ENCODE measurements at places on chromosomes 4 and X.

DNA sequence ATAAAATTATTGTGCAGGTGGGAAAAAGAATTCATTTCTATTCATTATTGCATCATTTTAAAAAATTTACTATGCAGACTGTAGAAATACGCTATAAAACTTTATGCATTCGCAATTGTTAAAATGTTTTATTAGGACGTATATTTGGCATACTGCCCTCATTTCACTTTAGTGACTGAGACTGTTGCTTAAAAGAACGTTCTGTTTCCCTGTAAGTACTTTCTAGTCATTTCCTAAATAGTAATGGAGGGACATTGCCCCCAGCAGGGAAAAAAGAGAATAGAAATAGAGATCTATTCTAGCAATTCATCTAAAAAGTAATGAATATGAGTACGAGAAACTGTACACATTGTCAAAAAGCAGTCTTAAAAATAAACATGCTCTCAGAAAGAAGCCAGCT lies 1295.8 kb upstream of the TENM3 start:
- no peak for DNase-seq

GRCh38 chr4:177802162-177802561 lies 359.9 kb upstream of the AGA start:
- DNase-seq, result no peak

DNA sequence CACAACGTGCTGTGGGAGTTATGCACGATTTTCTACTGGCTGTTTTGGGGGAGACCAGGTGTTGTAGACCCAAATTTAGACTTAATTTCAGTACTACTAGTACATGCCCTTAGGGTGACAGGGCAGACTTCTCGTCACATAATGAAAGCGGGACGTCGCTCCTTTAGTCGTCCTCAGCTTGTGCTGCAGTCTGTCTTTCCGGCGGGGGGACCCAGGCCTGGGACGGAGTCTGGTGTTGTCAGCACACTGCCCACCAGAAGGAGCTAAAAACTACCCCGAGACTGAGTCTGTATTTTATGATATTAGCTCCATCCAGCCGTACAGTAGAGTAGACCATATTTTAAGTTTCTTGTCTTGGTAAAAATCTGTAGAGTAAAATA lies 35.5 kb downstream of the NOP14 start:
- DNase-seq, result no peak

GRCh38 chr4:1226144-1226481 lies 22.8 kb downstream of the CTBP1 start:
- no peak for DNase-seq

DNA sequence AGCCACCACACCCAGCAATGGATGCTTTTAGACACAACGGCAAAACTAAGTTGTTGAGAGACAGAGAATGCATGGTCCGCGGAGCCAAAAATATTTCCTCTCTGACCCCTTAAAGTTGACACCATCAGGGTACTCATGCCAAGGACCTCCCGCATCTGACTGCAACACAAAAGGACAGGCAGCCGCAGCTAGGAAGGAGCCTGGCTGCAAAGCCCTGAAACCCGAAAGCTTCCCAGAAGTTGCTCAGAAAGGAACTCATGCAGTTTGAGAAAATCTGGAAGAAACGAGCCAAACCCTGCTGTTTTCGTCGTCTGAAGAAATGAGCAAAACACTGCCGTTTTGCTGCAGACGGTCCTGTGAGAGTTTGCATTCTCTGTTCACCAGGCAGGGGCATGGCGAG lies 16.5 kb downstream of the DHRSX start:
- DNase-seq, result no peak

- DNase-seq, result no peak
Measured at GRCh38 chrX:125293850-125294780, 25.6 kb upstream of the TEX13C start.

DNA sequence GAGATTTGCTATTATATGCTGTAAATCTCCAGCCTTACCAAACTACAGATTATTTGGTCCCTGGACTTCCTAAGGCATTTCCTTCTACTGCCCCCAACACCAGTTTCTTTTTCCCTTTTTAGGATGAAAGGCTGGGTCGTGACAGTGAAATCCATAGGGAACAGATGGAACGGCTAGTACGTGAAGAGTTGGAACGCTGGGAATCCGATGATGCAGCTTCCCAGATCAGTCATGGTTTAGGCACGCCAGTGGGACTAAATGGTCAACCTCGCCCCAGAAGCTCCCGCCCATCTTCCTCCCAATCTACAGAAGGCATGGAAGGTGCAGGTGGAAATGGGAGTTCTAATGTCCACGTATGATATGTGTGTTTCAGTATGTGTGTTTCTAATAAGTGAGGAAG lies 67.9 kb downstream of the PKD2 start:
- DNase-seq, result no peak

- DNase-seq, result no peak
Measured at GRCh38 chr4:99715286-99715685, 57.7 kb upstream of the C4orf54 start.

DNA sequence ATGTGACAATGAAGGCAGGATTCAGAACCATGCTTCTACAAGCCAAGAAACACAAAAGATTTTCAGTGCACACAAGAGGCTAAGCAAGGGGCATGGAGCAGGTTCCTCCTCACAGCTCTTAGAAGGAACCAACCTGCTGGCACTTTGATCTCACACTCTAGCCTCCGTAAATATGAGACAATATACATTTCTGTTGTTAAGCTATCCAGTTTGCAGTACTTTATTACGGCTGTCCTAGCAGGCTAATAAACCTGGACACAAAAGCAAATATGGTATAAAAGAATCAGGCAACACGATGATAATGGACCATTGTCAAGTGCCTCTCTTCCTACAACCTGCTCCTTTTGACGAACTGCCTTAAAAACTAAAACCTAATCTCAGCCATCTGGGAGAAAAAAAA lies 114.5 kb downstream of the ZAR1 start:
- no peak for DNase-seq

DNA sequence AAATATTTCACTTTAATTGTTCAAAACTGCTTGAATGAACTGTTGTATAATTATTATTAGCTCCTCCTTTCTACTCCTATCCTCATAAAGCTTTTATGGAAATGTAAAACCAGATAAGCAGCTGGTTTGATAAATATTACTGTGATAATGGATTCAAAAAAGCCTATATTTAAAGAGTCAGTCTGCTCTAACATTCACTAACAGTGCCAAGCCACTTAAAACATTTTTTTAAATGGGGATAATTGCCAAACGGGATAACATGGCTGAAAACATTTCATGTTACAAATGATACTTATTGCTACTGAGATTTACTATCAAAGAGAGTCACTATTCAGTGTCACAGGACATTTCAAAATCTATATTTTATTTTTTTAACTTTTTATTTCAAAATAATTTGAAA lies 17.4 kb downstream of the ARHGAP24 start:
- DNase-seq, result no peak

GRCh38 chr4:80266253-80266901 lies at the start of gene FGF5:
TSS of gene FGF5 (plus strand) at chr4:80266664. CDS start at chr4:80266825, 161 bp downstream.
- DNase-seq, result peak; percentile 77

DNA sequence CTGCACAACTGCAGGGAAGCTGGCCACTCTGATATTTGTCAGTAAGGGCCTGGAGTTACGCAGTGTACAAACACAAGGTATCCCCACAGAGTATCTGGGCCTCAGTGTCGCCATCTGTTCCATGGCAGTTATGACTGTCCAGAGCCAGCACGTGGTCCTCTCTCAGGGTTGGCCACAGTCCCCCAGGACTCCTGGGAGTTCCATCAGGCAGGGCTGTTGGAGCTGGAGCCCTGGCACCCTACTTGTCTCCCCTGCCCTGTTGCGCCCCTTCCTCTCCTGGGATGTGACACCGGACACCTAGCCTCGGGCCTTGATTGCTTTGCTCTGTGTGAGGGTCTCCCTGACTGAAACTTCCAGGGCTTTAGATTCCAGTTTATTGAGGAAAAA lies 8.4 kb downstream of the HTRA3 start:
- no peak for DNase-seq

- no peak for DNase-seq
Measured at GRCh38 chr4:89109841-89110540, 1.3 kb upstream of the TIGD2 start.

DNA sequence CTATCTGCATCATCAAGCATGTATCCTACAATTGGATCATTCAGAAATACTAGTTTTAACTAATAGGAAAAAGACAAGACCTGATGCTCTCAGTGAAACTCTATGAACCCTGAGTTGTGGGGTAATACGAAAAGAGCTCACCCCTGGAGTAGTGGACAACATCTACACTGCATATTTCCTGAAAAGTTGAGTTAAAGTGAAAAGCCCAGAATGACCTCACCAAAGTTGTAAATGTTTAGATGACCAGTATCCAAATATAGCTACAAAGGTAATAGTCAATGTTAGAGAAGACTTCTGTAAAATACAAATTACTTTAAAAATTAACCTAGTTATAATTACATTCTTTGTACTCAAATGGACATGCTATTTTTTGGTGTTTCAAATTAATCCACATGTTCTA lies 52.8 kb upstream of the SRPX start:
- no peak for DNase-seq

GRCh38 chrX:31331015-31331414 lies 259.2 kb upstream of the FTHL17 start:
- DNase-seq, result no peak

DNA sequence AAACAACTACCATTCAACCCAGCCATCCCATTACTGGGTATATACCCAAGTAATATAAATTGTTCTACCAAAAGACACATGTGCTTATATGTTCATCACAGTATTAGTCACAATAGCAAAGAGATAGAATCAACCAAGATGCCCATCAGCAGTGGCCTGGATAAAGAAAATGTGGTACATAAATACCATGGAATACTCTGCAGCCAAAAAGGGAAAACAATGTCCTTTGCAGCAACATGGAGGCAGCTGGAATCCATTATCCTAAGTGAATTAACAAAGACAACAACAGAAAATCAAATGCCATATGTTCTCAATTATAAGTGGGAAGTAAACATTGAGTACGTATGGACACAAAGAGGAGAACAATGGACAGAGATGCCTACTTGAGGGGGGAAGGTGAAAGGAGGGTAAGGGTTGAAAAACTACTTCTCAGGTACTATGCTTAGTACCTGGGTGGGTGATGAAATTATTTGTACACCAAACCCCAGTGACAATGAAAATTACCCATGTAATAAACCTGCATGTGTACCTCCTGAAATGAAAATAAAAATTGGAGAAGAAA lies 632.1 kb upstream of the AADAT start:
- no peak for DNase-seq

GRCh38 chrX:48958635-48959094 lies 1.3 kb upstream of the OTUD5 start:
- peak; percentile 28 for DNase-seq

DNA sequence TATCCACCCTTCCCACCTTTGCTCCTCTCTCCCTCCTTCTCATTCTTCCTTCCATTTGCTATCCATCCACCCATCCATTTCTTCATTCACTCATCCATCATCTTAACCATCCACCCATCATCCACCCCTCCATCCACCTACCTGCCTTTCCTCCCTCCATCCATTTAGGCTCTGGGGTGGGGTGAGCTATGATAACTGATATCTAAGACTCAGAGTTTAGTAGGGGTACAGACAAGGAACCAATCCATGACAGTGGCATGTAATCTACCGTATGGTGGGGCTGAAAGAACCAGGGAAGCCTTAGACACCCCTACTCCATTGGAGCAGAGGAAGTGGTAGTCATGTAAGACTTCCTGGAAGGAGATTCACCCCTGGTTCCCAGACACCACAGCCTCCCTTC lies 23.2 kb downstream of the PSAPL1 start:
- DNase-seq, result no peak

DNA sequence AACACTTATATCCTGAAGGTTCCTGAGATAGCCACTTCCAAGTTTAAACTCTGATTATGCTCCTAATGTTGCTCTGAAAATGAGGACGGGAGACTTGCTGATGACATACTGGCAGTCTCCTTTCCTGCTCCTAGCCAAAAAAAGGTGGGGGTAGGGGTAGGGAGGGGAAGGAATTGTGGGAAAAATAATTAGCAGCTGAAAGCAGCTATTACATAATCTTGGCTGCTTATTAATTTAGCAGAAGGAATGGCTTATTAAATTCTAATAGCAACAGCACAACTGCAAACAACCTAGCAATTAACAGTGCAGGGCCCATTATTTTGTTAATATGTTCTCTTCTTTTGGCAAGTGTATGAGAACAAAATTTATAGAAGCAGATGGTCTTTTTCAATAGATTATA lies 2.0 kb upstream of the AP1S2 start:
- DNase-seq, result no peak

- DNase-seq, result no peak
Measured at GRCh38 chr4:6208416-6208815, 8.1 kb upstream of the JAKMIP1 start.

DNA sequence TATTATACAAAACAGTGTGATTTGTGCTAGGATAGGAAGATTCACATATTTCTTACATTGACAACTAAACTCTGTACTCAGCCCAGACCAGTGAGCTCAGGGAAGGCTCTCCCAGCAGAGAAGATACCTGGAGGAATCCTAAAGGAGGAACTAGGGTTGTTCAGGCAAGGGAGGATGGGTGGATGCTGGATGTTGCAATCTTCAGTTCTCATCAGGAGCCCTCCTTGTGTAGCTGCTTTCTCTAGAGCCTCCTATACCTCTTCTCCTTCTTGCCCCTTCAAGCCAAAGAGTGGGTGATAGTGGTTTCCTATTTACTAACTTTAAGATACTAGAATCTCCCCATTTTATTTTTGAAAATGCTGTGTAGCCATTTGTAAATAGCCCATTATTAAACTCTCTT lies 117.3 kb downstream of the NKX6-1 start:
- no peak for DNase-seq

DNA sequence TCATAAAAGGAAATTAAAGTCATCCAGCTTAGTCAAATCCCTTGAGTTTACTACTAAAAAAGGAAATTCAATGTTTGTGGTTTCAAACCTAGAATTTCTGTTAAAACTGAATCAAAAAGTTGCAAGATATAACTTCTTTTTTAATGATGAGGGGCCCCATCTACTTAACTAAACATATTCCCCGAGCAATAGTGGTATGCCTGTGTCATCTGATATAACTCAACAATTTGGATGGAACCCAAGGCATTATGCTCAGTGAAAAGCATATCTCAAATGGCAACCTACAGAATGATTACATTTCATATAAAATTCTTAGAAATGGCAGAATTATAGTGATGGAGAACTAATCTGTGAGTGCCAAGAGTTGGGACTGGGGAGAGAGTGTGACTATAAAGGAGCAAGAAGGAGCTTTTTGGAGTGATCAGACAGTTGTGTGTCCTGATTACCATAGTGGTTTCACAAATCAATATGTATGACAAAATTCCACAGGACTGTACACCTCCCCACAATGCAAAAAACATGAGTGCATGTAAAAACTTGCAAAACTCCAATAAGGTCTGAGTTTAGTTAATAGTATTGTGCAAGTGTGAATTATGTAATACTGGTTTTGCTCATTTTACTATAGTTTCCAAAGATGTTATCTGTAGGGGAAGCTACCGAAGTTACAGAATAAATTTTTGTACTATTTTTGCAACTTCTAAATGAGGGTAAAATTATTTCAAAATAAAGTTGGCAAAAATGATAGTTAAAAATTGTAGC lies 323.2 kb downstream of the ARHGAP24 start:
- no peak for DNase-seq

Data from GM04503 (cell line).